NCI-H526 treated with DMSO at 0.1 percent for 48 hours (cell line): ENCODE measurements at places on chromosomes 1 and 21.

DNA sequence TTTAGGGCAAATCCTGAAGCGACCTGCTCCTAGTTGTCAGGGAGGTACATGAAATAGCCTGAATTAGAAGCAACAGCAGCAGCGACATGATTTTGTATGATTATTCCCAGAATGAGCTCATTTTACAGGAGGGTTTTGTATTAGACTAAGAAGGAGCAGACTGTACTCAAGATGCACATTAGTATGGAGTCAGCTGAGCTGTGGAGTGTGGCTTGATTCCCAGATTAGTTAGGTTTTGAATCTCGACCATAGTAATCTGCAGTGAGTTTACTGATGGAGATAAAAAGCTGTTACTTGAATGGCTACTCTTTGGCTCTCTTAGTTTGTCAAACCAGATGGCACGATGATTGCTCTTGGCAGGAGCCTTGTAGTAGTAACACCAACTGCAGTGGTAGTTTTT is 143.1 kb downstream of the PHTF1 start:
- DNase-seq: peak; percentile 72

GRCh38 chr1:66275083-66275482 is 258.9 kb upstream of the SGIP1 start:
- no peak for DNase-seq

DNA sequence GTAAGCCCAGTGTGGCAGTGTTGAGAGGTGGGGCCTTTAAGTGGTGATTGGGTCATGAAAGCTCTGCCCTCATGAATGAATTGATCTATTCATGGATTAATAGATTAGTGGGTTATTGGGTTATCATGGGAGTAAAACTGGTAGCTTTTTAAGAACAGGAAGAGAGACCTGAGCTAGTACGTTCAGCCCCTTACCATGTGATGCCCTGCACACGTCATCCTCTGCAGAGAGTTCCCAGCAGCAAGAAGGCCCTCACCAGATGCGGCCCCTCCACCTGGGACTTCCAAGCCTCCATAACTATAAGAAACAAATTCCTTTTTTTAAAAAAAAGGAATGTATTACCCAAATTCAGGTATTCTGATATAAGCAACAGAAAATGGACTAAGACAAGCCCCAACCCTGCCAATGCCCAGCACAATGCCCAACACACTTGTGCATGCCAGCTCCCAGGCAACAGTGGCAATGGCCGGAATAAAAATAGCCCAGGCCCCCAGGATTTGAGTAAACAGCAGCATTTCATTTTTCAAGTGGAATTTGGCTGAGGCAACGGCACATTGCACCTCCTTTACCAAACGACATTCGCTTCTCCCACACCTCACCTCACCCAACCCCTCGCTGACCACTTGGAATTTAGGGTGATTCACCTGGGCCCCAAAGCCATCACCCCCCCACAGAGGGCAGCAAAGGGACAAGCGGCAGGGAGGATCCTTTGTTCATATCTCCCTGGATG is 215.9 kb downstream of the TOMM20 start:
- DNase-seq: no peak

- DNase-seq: no peak
Observed at GRCh38 chr1:89104687-89105086, 21.2 kb downstream of the GBP2 start.

DNA sequence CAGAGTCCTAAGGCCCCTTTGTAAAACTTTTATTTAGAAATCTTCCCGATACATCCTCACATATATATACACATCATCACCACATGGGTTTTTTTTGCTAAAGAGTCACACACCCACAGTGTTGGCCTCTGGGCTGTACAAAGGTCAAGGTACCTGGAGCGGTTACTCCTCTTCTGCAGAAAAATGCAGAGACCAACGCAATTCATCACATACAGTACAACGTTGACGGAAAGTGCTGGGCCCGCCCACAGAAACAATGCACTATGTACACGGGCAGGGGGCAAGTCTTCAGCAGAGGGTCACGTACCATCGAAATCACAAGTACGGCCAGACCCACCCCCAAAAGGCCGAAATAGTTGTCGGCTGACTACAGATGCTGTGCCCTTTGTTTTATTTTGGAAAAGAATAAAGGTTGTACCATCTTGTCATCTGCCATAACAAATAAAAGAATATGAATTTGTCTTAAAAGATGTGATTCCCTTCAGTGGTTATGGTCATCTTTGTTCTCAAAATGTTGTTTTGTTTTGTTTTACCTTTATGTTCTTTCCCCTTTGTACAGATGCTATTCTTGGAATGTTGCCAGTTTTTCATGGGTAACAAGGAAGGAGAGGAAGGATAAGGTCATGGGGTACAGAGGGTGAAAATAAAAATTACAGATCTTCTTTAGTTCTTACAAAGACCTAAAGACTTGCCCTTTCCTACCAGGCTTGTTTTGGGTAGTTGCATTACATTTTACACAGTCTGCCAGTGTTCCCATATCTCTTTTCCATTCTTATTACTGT is 15.6 kb downstream of the TAL1 start:
- no peak for DNase-seq

DNA sequence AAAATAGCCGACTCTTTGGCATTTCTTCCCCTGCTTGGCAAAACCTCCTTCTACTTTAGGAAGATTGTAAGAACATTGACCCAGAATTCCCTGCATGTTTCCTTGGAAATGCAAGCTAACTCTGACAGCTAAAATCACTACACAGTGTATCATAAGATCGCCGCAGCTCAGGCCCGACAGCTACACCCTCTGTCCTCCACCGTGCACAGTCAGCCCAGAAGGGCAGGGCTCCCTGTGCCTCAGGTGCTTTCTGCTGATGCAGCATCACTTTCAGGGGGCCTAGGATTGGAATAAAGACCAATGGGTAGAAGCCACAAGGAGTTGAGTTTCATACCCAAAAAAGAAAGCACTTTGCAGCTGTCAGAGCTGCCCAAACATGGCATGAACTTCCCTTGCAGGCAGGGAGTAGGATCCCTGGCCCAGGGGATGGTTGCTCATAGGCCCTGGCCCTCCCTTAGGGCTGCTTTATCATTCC is 145.3 kb downstream of the SEC16B start:
- DNase-seq: no peak

GRCh38 chr1:150282558-150282958 is 204 bp downstream of the CIART start:
- DNase-seq: no peak

GRCh38 chr21:43353282-43354025 is 73.5 kb downstream of the SIK1 start:
- DNase-seq: no peak

GRCh38 chr1:152565115-152565514 is 1.5 kb downstream of the LCE3E start:
- no peak for DNase-seq

GRCh38 chr1:207240325-207241101 is 81.0 kb upstream of the CD55 start:
- DNase-seq: no peak

DNA sequence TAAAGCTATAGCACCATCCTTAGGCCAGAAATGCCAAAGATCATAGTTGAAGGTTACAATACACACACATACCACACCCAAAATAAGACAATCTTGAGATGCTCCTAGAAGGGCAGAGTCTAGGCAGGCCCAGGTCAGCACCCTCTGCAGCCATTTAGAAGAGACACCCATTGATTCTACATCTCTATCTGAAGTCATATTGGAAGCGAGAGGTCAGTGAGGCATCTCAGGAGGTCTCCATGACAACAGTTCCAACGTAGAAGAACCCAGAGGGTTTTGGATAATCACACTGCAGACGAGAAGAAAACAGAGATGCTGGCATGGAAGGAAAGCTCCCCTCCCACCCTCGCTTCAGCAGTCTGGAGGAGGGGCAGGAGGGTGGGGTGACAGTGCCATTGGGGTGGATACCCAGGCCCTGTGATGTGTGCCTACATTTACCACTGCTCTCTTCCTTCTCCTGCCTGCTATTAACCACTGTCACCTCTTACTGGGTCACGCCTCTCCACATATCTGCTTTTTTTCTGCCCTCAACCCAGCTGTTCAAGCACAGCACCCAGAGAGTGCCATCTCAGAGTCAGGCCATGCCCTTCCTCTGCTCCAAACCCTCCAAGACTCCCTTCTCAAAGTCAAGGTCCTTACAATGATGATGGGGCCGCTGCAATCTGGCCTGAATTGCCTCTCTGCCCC is 6.2 kb downstream of the TMCO4 start:
- DNase-seq: no peak

GRCh38 chr1:28126783-28127490 is 38.5 kb upstream of the EYA3 start:
- DNase-seq: no peak

DNA sequence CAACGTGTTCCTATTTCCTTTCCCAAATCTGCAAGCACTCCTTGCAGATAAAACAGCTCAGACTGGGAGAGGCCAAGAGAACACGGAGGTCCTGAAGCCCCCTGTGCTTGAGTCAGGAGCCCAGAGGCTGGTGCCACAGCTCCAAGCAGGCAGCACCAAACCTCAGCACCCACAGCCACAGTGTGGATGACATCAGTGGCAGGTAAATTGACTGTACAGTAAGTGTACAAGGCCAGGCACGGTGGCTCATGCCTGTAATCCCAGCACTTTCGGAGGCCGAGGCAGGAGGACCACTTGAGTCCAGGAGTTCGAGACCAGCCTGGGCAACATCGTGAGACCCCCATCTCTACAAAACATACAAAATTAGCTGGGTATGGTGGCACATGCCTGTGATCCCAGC is 1.9 kb upstream of the COL6A1 start:
- DNase-seq: no peak

GRCh38 chr1:17059391-17060305 is 5.8 kb upstream of the SDHB start:
- peak; percentile 88 for DNase-seq

GRCh38 chr1:7052701-7053100 is 267.4 kb downstream of the CAMTA1 start:
- no peak for DNase-seq

DNA sequence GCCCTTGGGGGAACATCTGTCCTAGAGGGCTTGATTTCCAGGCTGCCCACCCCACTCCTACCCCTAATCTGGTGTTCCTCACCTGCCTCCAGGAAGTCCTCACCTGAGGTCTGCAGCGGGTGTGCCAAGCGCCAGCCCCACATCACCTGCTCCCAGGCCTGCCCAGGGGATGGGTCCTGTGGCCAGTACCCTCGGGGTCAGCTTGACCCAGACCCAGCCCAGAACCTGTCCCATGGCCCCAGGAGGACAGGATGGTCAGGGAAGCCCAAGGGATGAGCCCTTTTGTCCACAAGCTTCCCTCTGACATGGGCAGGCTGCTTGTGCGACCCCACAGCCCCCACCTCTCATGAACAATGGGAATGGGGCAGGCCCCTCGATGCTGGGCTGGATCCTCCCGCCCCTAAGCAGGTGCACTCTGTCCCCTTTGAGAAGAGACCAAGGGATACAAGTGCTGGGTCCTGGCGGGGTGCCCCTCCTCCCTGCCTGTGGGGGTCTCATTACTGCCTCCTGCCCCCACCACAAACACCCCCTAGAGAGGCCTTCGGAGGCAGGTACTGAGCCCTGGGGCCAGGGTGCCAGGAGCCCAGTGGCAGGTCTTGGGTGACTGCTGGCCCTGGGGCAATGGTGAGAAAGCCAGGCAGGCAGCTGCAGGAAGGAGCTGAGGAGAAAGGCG is 3.2 kb downstream of the MIB2 start:
- DNase-seq: no peak

- no peak for DNase-seq
Observed at GRCh38 chr1:154155251-154155650, 378 bp upstream of the NUP210L start.

GRCh38 chr1:218499911-218500310 is 154.8 kb downstream of the TGFB2 start:
- DNase-seq: no peak

GRCh38 chr21:25838809-25839208 is 104.0 kb downstream of the GABPA start:
- peak; percentile 8 for DNase-seq

- DNase-seq: no peak
Observed at GRCh38 chr1:198361237-198361767, 179.2 kb downstream of the ATP6V1G3 start.

DNA sequence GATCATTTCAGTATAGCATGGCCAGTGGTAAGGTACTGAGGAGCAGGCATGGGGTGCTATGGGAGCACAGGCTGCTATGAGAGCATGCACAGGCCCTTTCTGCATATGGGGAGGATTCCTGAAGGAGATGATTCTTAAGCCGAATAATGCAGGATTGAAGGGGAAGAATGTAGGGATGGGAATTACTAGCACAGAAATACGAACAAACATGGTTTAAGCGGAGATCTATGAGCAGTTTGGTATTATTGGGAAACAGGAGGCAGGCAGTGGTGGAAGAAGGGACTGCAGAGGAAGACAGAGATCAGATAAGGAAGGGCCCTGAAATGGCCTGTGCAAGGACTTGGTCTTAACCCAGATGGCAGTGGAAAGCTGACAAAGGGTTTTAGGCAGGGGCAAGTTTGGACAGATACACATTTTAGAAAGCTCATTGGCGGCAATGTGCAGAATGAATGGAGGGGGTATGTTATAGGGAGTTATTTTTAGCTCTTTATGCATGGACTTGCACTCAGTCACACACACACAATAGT is 1.7 kb downstream of the OSCP1 start:
- no peak for DNase-seq

DNA sequence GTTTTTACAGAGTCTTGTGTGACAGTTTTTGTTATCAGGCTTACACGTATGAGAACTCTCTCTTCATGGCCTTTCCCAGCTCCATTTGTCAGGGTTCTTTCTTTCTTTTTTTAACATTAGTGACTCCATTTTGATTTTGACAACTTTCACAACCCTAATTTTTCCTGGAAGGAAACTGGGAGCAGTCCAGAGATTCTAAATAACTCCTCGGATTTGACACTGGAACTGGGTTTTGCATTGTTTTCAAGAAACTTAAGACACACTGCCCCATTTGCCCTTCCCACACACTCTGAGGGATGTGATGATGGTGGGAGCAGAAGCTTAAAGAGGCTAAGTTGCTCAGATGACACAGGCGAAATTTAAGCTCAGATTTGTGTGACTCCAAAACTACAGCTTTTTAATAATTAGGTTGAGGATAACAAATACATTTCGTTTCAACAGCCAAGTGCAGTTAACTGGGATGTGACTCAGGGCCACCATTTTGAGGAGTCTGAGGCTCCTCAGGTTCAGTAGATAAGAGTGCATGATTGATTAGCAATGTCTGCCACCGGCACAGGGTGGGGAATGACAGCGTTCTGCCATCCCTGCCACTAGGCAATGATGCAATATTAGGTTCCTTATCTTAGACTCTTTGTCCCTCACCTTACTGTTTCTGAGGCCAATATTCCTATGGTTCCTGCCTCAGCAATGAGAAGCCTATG is 95.1 kb upstream of the ATP1A1 start:
- no peak for DNase-seq

DNA sequence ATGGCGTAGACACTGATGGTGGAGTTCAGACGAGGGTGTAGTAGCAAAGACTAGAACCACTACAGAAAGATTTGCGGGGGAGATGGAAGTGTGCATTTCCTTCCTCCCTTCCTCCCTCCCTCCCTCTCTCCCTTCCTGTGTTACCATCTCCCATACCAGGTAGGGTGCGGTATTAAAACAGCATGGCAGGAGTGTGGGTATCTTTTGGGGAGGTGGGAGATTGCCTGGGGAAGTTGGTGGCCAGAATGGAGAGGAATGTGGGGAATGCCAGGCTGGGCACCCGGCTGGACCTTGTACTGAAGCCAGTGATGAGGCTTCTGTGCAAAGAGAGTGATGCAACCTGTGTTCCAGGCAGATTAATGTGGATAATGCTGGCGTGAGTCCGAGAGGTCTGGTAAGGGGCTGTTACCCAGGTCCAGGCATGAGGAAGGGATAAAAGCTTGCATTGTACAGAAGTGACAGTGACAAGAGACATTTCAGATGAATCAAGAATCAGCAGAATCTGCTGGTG is 30.3 kb upstream of the PPP2R5A start:
- DNase-seq: no peak

GRCh38 chr1:236990052-236990445 is 14.2 kb downstream of the MT1HL1 start:
- DNase-seq: no peak
